ENCODE measurements at places on chromosomes 7 and 10.

GRCh38 chr7:1643270-1644092 lies 26.6 kb upstream of the ELFN1 start:
- no peak for DNase-seq

GRCh38 chr7:147578196-147578595 lies 1012.4 kb upstream of the C7orf33 start:
- DNase-seq = peak; percentile 28

GRCh38 chr7:35491233-35491632 lies 203.7 kb downstream of the HERPUD2 start:
- DNase-seq = no peak

GRCh38 chr7:151782598-151783448 lies 94.1 kb downstream of the PRKAG2 start:
- DNase-seq = peak; percentile 32

GRCh38 chr10:90805206-90805605 lies 52.6 kb downstream of the HTR7 start:
- DNase-seq = no peak

- DNase-seq = no peak
These were observed 111.1 kb downstream of the ELMO1 start for GRCh38 chr7:37337522-37337921.

- DNase-seq = no peak
These were observed 5.3 kb downstream of the ATXN7L1 start for GRCh38 chr7:105871142-105871541.

- DNase-seq = peak; percentile 7
These were observed 1.6 kb downstream of the PHTF2 start for GRCh38 chr7:77800158-77800557.

GRCh38 chr7:135231686-135232085 lies 2.0 kb upstream of the STRA8 start:
- no peak for DNase-seq

GRCh38 chr7:99766484-99767099 lies 17.4 kb downstream of the CYP3A4 start:
- no peak for DNase-seq

DNA sequence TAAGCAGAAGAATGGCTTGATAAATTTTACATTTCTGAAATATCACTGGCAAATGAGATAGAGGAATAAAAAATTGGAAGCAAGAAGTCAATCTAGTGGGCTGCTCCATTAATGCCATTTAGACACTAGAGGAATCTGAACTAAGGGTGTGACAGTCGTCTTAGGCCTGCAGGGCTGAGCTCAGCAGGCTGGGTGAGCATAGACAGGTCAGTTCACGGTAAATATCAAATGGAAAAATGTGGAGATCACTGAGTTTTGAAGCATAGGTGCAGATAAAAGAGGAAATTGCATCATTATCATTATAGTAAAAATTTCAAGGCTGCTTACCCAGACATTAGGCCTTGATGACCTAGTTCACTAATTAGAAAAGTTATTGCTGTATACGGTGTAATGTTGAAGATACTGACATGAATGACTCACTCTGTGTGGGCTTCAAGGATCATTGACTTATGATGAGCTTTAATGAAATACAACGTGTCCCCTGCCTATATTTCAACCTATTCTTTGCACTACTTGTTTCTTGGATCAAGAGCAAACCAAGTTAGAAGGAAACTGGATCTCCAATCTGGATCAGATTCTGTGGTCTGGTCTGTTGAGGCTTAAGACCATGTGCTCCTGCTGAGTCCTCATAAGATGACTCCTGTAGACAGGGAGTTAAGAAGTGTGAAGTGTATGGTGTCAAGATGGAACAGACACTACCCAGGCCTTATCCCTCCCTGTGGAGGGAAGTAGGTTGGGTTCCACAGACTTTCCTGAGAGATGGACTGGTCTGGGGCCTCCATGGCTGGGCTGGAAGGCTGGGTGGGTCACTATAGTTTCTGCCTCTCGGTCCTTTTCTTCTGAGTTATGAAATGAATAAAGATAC lies 3.6 kb downstream of the OR2F2 start:
- DNase-seq = peak; percentile 24

DNA sequence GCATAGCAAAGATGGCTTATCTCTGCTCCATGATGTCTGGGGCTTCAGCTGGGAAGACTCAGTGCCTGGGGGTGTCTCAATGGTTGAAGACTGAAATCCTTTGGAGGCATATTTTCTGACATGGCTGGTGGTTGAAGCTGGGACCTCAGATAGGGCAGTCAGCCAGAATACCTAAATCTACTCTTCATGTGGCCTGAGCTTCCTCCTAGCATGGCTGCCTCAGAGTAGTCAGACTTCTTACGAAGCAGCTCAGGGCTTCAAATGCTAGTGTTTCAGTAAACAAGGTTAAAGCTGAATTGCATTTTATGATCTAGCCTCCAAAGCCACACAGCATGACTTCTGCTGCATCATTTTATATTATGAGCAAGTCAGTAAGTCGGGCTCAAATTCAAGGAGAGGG lies 2.6 kb upstream of the BRAF start:
- DNase-seq = no peak

GRCh38 chr7:101953248-101953819 lies 135.9 kb downstream of the CUX1 start:
- peak; percentile 93 for DNase-seq

- peak; percentile 12 for DNase-seq
These were observed at the start of gene CNTNAP2 for GRCh38 chr7:146116521-146117222. Gene CNTNAP2, plus strand, starts transcription at chr7:146116801. Its CDS starts 76 bp downstream, at chr7:146116877.

DNA sequence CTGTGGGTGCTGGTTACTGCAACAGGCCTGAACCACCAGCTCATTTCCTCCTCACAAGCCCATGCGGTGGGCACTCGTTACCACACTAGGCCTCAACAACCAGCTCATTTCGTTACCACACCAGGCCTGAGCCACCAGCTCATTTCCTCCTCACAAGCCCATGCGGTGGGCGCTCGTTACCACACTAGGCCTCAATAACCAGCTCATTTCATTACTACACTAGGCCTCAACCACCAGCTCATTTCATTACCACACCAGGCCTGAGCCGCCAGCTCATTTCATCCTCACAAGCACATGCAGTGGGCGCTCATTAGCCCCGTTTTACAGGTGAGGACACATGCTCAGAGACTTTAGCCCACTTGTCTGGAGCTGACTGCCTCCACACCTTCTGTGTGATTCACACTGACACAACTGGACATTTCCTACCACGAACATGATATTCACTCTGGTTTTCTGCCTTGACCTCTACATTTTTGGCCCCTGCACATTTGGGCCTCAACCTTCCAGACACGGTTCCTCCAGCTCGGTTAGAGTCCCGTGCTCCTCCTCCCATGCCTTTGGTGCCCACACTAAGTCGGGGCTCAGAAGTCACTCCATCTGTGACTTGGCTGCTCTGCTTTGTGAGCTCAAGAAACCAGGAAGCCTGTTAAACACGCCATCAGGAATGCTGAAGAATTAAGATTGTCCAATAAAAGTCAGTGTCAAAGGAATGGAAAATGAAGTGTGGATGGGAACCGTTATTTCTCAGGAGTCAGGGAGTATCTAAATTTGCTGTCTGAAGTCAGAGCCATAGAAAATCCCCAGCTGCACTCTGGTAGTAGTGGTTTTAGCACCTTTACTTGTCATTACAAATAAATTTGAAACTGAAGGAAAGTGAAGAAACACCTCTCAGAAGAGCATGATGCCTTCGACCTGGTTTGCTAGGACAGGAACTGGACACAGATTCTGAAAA lies 55.8 kb upstream of the LANCL2 start:
- DNase-seq = no peak

- peak; percentile 63 for DNase-seq
These were observed 26.7 kb upstream of the CD36 start for GRCh38 chr7:80611779-80612178.

DNA sequence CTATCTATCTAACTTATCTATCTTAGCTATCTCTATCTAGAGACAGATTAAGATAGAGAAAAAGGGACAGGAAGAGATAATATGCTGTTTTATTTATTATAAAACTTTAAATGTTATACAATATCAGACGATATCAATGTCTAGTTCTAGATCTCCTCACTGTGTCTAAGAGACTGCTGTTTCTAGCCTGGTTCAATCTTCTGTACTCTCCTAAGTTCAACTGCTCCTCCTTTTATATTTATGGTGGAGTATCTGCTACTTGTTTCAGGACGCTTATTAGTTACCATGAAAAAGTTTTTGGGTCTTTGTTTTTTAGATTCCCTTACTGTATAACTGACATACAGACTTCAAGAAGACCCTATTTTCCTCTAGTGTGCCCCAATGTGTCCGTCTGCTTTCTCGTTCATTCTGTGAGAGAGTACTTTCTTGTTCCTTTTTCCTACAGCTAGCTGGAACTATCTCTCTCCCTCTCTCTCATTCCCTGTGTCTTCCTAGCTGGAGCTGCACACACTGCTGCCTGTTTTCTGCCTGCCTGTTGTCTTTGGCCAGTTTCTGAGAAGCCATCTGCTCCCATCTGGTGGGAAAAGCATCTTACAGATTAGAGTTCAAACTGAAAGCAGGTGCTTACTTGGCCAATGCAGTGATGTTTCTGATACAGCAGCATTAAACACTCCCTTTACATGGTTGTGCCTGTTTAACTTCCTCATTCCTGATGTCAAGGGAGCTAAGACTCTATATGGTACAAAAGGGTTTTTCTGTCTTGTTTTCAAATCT lies 49.4 kb upstream of the ARL4A start:
- peak; percentile 11 for DNase-seq

DNA sequence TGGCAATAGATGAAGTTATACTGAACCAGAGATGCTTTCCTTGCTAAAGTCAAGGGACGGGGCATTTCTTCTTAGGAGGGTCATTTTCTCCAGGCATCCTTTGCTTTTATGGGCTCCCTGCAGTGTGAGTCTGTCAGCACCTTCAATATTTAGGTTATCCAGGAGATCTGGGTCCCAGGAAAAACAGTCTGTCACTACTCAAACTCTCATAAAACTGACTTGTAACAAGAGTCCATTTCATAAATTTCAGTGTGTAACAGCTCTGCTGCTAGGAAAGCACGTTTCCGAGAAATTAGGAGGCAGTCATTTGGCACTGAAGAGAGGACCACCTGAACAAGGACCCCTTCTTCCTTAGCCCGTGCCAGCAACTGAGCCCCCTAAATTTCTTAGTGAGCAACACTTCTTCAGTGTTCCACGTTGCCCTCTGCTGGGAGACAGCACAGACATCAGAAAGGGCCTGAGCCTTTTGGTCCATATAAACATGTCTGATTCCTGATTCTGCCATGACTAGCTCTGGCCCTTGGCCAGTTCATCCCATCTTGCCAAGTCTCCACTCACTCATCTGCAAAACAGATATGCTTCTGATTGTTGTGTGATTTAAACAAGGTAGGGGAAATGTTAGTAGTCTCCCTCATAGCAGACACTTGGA lies 7.2 kb downstream of the GCC1 start:
- peak; percentile 81 for DNase-seq

- DNase-seq = no peak
These were observed 114.5 kb downstream of the GPR37 start for GRCh38 chr7:124651136-124651535.

GRCh38 chr10:81708929-81709328 lies 166.1 kb upstream of the NRG3 start:
- no peak for DNase-seq

GRCh38 chr7:80624763-80625162 lies 13.7 kb upstream of the CD36 start:
- no peak for DNase-seq

GRCh38 chr7:978049-978346 lies 2.6 kb upstream of the COX19 start:
- DNase-seq = no peak

- DNase-seq = no peak
These were observed 141.1 kb downstream of the PKD1L1 start for GRCh38 chr7:47807126-47807525.

- DNase-seq = peak; percentile 46
These were observed 676 bp downstream of the TCAF1 start for GRCh38 chr7:143901332-143901667.

DNA sequence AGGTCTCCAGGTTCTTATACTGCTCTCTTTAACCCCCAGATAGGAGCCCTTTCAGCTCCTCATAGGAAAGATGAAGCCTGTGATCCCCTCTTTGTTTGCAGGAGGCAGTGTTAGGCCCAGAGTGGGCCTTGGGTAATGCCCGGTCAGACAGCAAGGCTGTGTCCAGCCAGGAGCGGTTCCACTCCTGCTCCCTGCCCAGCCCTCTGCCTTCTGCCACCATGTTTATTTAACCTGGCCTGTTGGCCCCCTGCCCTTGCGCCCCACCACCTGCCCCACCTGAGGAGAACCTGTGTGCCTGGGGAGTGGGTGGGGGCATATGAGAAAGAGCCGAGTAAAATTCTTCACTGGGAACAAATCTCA lies 24.3 kb downstream of the CDH23 start:
- DNase-seq = no peak

- DNase-seq = no peak
These were observed 29.7 kb downstream of the BEND7 start for GRCh38 chr10:13499150-13499549.

DNA sequence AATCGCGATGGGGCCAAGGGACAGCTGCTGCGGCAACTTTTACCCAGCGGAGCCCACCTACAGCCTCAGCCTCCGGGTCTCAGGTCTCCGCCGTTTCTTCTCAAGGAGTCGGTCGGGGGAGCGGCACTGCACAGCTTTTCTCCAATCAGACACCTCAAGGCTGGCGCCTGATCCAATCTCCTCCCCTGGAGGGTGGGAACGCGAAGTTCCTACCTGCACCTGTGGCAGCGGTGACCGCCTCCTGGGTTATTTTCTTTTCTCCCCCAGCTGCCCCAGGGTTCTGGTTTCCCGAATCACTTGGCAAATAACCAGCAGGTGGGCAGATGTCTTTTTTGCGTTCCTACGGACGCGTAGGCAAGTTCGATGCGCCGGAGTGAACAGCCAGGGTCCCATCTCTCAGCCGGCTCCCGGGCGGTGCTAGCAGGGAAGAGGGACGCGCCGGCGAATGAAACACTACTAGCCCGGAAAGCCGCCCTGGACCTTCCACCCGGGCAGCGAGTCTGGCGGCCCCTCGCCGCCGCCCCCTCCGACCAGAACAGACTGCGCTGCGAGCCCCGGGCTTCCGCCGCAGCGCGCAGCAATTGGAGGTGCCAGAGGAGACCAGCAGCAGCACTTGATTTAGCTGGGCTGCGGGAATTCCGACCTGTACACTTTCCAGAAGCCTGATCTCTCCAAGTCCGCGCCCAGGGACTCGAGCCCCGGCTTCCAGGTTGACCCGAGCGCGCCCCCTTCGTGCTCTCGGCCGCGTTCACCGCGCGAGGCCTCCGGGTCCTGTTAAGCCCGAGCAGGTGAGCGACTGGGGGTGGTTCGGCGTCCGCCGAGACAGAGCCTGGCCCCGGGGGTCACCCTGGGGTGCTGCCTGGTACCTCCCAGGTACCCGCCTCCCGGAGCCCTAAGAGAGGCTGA lies at the start of gene PRR15:
Gene PRR15, plus strand, starts transcription at position 246 of the 906 bp plus-strand sequence. CDS start 2,495 bp downstream, outside the sequence.
- no peak for DNase-seq

GRCh38 chr10:78512205-78512550 lies 478.5 kb downstream of the RPS24 start:
- DNase-seq = no peak

DNA sequence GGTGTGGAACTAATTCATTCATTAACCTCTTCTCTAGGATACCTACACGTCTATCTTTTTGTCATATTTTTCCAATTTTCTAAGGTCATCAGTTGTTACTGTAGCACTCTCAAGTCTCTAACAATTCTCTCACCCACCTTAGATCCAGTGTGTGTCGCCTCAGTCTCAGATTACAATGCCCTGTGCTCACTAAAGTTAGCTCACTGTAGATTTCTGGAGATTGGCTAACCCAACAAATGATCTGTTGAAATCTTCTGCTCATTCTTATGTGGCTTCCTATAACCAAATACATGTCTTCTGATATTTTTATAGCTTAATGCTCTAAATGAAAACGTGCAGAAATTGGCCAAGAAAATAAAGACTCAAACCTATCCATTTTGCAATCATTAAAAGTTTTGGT lies 142.6 kb downstream of the SLC25A13 start:
- DNase-seq = no peak
